ENCODE measurements at places on chromosomes 2 and 18.

DNA sequence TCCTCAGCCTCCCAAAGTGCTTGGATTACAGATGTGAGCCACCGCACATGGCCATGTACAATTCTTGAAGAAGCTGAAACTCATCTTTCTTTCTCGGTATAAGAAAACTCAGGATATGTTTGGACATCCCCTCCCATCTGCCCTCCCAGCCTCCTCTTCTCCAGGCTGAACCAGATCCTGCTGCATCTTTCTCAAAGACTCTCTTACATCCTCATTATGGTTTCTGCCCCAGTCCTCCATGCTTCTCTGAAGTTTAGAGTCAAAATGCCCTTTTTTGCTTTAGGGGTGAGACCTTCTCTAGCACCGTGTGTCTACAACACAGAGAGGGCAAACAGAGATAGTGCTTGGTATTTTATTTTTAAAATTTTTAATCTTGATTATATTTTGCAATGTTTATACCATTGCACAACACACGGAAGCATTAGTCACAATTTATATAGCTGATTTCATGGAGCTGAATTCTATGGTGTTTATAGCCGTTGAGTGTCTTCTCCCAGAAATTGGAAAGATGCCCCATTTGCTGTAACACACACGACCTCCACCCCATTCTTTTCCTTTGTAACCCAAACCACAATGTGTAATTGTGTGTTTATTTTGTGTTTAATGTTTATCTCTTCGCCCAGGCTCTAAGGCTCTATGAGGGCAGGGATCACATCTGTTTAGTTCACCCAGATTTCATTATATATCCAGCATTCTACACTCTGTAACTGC, 206.0 kb upstream of the TNP1 start:
- no peak for DNase-seq

DNA sequence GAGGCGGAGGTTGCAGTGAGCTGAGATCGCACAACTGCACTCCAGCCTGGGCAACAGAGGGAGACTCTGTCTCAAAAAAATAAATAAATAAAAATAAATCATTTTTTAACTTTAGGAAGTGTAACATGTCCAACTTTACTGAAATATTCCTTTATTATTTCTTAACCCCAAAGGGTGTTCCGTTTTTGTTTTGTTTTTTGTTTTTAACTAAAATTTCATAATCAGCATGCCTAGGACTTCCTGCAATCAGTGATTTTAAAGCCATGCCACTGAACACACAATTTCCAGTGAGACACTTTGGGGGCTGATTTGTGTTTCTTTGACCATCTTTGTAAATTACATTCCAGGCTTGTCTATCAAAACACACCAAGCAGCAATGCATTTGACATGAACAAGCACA, 7.1 kb downstream of the CATIP start:
- no peak for DNase-seq

DNA sequence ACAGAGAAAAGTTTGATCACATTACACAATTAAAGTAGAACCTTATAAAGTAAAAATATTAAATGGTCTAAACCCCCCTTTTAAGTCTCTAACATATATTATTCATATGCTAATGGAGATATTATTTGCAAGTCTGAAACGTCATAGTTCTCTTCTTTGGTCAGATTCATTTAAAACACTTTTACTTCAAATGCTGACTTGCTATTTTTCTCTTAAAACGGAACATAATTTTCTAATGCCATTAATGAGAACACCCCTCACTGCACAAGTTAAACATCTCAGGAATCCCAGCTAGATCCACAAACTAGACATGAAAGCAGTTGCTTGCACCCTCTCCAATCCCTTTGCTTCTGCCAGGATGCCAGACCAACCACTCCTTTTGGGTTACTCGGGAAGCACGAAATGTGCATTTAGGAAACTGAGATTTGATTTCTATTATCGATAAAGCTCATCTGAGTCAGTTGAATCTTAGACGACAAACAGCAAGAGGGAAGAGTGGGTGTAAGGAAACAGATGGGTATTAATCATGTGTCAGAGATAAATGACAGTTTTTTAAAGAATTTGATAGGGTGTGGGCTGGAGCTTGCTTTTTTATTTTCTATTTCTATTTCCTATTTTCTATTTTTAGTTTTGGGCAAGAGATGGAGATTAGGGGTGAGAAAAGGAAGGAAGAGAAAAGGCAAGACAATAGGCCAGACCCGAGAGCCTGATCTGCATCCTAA, 1.5 kb downstream of the ADD2 start:
- DNase-seq: no peak

GRCh38 chr2:128736046-128736688, 417.5 kb upstream of the HS6ST1 start:
- no peak for DNase-seq

DNA sequence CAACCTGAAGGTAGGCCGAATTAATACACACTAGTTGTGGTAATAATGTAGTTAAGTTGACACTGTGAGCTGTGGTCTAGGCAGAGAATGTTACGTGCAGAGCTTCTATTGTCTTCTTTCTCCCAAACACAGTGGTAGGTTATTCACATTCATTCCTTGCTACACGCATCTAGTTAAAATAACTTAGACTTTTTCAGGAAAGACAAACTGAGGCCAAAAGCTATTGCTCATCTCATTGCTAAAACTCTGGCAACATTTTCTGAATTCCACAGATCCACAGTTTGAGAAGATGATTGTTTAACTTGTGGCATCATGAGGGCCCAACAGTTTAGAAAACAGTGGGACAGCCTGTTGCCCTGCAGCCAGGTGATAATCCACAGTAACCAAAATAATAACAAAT, 850.4 kb upstream of the FSHR start:
- DNase-seq: no peak

- no peak for DNase-seq
Measured at GRCh38 chr18:59429608-59430007, 70.5 kb upstream of the LMAN1 start.

DNA sequence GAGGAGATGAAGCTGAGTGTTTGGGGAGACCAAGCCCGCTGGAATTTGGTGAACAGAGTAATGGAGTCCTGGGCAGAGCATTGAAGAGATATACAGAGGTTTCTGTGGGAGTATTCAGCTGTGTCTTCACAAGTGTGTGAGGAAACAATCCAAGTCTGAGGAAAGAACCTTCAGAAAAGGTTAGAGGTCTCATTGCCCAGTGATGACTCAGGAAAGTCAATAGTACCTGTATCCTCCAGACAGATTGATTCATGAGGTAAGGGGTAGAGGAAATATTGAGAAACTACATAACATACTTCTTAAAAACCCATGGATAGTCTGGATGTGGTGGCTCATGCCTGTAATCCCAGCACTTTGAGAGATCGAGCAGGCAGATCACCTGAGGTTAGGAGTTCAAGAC, 392.3 kb downstream of the GALNT13 start:
- DNase-seq: no peak

DNA sequence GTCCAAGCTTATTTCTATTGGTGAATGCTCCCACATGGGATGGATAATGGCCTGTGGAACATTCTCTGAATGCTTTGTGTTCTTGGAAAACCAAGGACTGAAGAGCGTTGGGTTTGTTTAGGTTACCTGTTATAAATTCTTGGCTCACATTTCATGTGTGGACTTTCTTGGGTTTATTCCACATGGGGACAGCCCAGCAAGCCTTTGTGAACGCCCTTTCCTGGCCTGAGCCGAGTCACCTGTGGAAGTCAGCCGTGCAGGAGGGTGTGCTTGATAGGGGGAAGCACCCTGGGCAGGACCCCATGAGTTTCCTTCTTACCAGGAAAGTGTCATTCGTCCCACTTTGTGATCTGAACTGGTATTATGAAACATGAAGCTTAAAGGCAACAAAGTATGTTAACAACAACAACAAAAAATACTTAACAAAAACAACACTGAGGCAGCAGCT, 4.1 kb downstream of the RAB31 start:
- DNase-seq: no peak

DNA sequence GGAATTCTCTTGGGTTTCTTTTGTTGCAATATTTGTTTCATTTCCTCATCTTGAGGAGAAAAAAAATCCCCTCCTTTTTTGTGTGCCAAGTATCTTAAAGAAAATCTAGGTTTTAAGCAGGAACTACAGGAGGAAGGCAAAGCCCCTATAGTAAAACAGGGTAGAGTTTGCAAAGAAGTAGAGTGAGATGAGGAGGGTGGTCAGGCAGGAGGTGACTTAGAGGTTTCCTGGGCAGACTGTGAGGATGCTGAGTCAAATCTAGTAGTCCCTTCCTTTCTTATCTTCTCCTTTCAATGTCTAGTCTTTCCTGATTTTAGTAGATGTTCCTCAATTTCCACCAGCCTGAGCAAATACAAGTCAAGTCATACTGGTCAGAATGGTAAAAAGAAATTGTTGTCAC, 222.5 kb downstream of the PMAIP1 start:
- DNase-seq: no peak

Data from nucleus accumbens (tissue), 56 donors.